ENCODE measurements at places on chromosomes 11 and 22.

DNA sequence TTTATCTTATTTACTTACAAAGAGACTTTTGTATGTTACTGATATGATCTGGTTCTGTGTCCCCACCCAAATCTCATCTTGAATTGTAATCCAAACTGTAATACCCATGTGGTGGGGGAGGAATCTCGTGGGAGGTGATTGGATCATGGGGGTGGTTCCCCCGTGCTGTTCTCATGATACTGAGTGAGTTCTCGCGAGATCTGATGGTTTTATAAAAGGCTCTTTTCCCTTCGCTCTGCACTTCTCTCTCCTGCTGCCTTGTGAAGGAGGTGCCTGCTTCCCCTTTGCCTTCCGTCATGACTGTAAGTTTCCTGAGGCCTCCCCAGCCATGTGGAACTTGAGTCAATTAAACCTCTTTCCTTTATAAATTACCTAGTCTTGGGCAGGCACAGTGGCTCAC lies 42.4 kb upstream of the WNT7B start:
- DNase-seq: no peak

DNA sequence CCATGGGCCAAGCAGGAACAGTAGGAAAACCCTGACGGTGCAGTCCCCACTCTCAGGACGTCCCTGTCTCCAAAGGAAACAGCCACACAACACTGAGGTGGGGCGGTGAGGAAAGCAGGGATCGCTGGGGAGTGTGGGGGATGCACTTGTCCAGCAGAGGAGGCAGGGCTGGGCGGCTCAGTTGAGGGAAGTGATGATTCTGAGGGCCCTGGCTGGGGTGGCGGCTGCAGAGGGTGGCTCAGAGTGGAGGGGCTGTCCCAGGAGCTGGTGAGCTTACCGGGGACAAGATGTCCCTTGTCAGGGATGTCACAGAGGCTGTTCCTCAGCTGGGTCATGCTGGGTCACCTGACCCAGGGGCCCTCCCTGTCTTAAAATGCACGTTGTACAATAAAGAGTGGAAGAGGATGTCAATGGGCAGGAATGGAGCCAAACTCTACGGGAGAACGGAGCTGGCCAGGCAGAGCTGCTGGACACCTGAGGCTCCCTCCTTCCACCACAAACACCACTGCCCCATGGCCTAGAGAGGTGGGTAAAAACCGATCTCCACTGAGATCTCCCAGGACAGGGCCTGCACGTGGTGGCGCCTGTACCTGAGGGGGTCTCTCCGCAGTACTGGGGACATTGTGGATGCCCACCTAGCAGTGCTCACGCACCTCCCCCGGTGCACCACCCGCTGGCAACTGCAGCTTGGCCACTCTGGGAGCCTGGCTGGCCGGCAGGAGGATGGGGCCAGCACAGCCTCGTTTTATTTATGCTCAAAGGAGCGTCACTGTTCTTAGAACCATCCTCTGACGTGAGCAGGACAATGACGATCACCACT lies 9.7 kb upstream of the EFCAB6 start:
- DNase-seq: no peak

DNA sequence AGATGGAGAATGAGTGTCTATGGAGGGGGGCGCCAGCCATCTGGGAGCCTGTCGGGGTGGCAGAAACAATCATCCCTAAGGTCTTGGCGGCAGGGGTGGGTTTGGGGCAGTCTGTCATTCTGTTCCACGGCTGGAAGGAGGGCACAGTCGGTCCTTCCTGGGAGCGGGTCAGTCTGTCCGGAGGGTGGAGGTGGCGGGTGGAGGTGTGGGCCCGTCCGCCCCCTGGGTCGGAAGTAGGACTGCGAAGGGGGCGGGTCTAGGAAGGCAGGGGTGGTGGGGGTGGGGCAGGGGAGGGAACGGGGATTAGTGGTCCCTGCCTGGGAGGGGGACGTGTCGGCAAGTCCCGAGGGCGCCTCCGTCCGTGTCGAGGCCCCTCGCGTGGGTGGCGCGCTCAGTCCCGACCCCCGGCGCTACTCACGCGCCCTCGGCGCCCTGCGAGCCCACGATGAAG lies 461 bp downstream of the TBC1D10A start:
- no peak for DNase-seq

DNA sequence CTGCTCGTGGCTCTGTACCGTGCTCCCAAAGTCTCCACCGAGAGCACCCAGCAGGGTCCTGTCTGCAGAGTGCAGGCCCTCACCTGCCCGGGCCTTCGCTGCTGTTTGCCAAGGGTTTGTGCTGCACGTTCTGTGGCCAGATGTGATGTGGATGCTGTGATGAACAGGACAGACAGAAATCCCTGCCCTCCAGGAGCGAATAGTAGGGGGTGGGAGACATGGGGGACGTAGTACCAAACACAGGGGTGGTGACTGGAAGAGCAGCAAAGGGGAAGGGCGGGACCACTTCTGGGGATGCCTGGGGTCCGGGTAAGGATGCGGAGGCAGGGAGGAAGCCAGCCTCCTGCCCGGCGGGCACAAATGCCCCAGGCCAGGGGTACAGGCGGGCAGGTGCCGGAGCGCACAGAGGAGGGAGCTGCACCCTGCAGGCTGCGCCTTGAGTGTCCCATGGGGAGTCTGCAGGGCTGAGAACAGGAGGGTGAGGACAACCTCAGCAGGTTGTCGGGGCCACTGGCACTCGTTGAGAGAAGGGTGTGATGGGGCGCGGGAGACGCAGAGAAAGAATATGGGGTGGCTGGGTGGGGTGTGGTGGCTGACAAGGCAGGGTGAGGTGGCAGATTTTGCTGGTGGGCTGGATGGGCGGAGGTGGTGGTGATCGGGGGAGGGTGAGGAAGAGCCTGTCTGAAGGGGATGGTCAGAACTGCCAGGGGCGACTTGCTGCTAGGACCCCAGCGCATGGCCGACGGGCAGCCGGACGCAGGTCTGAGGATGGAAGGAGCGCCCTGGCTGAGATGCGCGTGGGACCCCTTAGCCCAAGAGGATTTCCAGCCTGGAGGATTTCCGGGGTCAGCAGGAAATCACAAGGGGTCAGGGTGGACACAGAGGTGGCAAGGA lies 16.3 kb upstream of the CTSD start:
- DNase-seq: no peak

DNA sequence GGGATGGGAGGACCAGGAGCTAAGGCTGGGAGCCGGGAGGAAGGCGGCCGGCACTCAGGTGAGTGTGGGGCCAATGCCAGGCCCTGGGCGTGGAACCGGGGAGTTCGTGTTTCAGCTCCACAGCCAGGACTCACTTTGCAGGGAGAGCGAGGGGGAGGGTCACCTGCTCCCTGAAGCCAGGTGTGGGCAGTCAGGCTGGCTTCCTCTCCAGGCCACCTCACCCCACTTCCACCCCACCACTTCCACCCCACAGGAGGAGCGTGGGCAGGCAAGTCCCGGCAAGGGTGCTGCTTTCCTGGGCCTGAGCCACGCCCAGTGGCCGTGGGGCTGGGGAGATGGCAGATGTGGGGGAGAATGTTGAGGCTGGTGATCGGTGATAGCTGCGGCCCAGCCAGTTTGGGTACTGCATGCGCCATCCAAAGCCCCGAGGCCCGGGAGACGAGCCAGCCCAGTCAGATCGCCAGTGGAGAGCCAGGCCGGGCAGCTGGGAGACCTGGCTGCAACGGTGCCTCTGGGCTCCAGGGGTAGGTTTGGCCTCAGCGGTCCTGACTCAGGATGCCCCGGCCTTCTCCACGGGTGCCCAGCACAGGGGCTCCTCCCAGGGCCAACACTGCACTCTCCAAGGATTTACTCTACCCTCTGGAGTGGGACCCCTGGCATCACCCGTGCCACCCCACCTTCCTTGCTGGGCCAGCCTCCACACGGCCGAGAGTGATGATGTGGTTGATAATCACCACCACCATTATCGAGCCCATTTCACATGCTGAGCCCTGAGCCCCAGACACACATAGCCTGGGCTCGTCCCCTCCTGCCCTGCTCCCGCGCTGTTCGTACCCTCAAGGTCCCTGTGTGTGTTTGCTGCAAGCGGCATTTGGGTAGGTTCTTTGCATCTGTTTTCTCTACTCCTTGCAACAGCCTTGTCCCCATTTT lies 93.8 kb downstream of the WNT7B start:
- DNase-seq: no peak

DNA sequence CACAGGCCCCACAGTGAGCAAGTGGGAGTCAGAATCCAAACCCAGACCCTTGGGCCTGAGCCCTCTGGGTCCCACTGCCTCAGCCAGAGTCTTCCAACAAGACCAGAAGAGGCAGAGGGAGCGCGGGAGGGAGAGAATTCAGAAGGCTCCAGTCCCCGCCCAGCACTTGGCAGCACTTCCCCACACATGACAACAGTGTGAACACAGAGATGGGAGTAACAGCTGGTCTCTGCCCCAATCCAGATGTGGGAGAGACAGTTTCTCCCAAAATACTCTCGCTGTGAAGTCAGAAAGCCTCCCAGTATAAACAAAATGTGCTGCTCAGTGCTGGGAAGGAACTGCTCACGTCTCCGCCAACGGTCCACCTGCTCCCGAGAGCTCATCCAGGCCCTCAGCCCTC lies 219.9 kb downstream of the MN1 start:
- DNase-seq: no peak

DNA sequence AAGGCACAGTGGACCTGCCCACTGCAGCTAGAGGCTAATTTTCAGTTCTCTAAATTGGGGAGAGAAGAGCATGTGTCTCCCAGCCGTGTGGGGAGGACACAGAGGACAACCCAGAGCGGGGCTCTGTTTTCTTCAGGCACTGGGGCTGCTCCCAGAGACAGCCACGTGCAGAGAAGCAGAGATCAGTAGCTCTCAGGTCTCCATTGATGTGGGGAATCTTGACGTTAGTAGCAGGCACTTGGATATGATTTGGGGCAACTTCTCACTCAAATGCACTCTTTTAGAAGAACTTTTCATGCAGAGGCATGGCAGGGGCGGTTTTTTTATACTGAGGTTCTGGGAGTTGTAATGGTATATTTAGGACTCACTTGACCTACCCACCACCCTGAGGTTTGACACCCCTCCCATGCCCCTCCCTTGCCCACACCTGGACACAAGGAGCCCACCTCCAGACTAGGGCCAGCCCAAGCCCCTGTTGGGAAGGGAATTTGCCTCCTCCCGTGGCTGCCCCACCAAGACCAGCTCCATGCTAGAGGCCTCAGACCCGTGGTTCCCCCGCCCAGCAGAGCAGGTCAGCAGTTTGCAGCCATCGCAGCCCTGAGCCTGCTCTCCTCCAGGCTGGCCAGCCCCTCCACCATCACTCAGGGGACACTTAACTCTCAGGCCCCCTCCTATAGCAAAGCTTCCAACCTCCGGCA lies 94.2 kb upstream of the RTL6 start:
- DNase-seq: no peak

DNA sequence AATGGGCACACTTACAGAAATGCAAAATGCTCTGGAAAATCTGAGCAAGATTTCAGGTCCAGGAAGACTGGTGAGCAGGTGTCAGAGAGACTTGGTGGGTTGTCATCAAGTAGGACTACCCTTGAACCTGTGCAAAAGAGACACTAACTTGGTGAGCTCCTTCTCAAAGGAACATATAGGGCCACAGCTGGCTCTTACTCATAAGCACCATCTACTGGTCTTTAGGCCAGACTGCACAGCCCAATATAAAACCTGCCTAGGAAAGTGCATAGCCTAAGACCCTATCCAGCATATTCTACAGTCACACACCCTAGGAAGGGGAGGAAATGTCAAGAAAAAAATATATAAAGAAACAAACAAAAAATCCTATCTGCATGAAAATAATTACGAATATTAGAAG lies 18.2 kb upstream of the OR10W1 start:
- no peak for DNase-seq

GRCh38 chr11:34826384-34826726 lies 89.8 kb downstream of the APIP start:
- no peak for DNase-seq

GRCh38 chr11:15280393-15280792 lies 165.7 kb downstream of the INSC start:
- no peak for DNase-seq

GRCh38 chr11:129888451-129888850 lies 6.9 kb downstream of the NFRKB start:
- no peak for DNase-seq

GRCh38 chr11:62345861-62346260 lies 8.6 kb downstream of the ASRGL1 start:
- DNase-seq: no peak

- DNase-seq: peak; percentile 42
Observed at GRCh38 chr11:17528181-17528691, 16.0 kb downstream of the USH1C start.

GRCh38 chr11:65113361-65113756 lies 1.7 kb downstream of the TM7SF2 start:
- no peak for DNase-seq

DNA sequence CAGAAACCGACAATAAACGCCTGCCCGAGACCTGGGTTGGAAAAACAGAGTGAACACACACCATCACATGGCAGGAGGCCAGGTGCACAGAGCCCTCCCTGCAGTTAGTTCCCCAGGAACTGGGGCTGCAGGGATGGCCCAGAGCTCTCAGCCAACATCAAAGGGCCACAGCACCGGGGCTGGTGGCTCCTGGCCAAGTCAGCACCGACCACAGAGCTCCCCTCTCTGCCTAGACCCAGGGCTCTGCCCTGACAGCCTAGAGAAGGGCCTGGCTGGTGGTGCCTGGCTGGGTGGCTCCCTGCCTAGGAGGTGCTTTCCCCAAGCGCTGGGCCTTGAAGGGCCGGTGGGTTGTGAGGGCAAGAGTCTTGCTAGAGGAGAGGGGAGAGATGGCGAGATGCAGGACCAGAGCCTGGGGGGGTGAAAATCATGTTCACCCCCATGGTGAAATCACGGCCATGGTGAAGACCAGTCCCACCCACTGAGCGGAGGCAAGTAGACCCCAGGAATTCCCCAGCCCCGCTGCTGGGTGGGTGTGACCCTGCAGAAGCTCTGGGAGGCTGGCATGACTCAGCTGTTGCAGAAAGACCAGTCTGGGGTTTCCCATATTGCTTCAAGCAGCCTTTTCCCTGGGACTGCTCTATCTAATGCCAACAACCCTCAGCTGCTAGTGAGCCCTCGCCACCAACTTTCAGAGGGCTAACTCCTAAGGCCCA lies 7.2 kb upstream of the BID start:
- no peak for DNase-seq

- no peak for DNase-seq
Observed at GRCh38 chr11:123381817-123382554, 48.1 kb upstream of the GRAMD1B start.

GRCh38 chr11:90250970-90251369 lies 28.1 kb upstream of the CHORDC1 start:
- DNase-seq: no peak

DNA sequence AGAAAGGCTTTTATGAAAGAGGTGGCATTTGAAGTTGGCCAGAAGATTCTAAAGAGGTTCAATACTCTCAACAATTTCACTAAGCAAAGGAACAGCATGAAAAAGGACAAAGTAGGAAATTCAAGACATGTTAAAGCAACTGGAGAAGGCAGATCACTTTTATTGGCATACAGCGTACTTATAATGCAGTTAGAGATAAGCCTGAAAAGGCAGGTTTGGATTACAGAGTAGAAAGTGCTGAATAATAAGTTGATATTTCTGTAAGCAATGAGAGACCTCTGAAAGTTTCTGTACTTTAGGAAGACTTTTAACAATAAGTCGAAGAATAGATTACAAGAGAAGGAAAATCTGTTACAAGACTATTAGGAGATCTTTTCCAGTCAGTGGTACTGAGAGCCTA lies 25.1 kb downstream of the MTMR2 start:
- no peak for DNase-seq

GRCh38 chr11:72950685-72951084 lies 136.5 kb downstream of the ATG16L2 start:
- DNase-seq: no peak
